NCI-H2081 treated with DMSO at 0.1 percent for 48 hours (cell line): ENCODE measurements at places on chromosomes 16 and 17.

- DNase-seq: no peak
Measured at GRCh38 chr16:56710181-56710737, 19.7 kb upstream of the NUP93 start.

- DNase-seq: peak; percentile 22
Measured at GRCh38 chr17:53150101-53150698, 672.5 kb upstream of the KIF2B start.

GRCh38 chr16:11205754-11206581 lies 50.0 kb downstream of the SOCS1 start:
- DNase-seq: no peak

- DNase-seq: no peak
Measured at GRCh38 chr17:7884581-7885366, 3.8 kb upstream of the CHD3 start.

DNA sequence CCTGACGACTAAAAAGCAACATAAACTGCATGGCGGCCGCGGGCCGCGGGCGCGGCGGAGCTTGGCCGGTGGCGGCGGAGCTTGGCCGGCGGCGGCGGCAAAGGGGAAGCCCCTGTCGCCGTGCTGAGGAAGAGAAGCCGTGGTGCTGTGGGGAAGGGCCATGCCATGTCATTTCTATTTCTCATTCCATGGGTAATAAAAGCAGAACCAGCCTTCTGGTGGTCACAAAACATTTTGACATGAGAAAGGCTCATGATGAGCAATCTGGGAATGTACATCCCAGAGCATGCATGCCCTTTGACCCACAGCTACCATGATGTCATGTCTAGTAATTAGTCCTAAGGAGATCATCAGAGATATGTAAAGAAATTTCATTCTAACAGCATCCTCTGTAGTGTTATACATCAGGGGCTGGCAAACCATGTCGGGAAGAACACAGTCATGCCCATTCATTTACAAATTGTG lies 23.9 kb upstream of the HEATR6 start:
- DNase-seq: no peak
